NCI-H1092 (cell line): ENCODE measurements at places on chromosomes 7 and 10.
A peak's percentile ranks its signal among the peaks of the same experiment; 100 is the strongest.

GRCh38 chr7:23022851-23023250 lies 8.9 kb upstream of the HYCC1 start:
- DNase-seq, result no peak

- DNase-seq, result no peak
These were observed 187.7 kb upstream of the CNTNAP2 start for GRCh38 chr7:145928937-145929336.

- no peak for DNase-seq
These were observed 6.5 kb downstream of the SAMD8 start for GRCh38 chr10:75117995-75118394.

GRCh38 chr10:61750943-61751471 lies 88.3 kb downstream of the CABCOCO1 start:
- no peak for DNase-seq

- no peak for DNase-seq
These were observed 107.4 kb downstream of the MKX start for GRCh38 chr10:27638071-27638750.

- no peak for DNase-seq
These were observed 79.7 kb downstream of the TMEM106B start for GRCh38 chr7:12290761-12291160.

DNA sequence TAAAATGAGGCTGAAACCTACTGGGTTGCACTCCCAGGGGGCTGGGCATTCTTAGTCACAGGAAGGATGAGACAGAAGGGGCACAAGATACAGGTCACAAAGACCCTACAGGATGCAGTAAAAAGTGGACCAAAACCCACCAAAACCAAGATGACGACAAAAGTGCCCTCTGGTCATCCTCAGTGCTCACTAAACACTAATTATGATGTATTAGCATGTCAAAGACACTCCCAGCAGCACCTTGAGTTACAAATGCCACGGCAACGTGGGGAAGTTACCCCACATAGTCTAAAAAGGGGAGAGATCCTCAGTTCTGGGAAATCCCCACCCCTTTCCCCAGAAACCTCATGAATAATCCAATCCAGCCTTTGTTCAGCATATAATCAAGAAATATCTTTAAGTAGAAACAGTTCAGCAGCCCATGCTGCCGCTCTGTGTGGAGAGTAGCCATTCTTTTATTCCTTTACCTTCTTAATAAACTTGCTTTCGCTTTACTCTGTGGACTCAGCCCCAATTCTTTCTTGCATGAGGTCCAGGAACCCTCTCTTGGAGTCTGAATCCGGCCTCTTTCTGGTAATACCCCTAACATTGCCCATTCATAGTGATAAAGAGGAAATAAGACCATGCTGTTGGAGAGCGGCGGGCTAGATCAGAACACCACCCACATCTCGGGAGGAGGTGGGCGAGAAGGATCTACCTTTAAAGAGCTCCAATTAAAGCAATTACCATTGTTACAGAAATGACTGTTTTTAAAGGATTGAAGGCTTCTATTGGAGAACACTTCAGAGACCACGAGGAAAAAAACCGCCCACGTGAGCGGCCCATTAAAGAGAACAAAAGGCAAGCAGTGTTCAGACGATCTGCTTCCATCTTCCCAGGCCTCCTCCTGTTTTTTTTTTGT lies 170.9 kb downstream of the USP6NL start:
- no peak for DNase-seq

- no peak for DNase-seq
These were observed 48.7 kb downstream of the CREB3L2 start for GRCh38 chr7:137953043-137953664.

DNA sequence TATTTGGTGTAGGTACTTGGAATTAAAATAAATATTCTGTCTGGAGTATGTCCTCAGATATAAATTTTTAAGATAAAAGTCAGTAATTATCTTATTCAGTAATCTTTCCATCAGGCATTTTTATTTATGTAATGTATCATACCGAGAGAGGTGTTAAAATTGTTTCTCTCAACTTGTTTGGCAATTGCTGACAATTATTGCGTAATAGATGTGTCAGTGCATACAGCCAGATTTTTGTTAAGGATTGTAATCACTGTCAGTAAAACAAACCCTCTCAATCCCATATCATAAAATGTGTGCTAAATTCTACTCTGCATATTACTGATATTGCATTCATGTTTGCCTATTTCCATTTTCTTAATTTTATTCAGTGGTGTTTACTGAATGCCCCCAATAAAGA lies 69.2 kb downstream of the CNTNAP2 start:
- DNase-seq, result no peak

DNA sequence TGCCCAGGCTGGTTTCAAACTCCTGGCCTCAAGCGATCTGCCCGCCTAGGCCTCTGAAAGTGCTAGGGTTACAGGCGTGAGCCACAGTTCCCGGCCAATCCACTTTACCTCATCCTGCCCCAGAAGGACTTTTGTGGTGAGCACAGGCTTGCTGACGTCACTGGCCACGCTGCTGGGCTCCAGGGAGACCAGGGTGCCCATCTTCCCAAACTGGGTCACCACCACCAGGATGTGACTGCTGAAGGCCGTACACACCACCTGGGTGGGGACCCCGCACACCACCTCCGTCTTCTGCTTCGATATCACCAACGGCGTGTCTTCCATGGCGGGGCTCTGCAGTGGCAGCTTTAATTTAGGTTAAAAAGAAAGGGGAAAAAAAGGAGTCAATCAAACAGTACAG lies 816 bp downstream of the PSMG3 start:
- DNase-seq, result no peak

DNA sequence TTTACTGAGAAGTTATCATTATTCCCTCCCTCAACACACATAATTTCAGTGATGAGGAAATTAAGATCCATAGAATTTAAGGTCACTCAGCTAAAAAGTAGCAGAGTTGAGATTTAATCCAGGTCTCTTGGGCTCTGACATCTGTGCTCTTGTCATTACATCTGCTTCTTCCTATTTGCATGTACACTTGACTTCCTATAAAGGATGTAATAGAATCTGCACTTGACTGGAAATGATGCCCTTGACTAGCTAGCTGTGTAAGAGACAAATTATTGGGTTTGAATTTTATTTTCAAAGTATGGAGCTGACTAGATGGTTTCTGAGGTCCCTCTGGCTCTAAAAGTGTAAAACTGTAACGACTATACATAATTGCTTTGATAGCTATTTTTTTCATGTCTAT lies 59.5 kb downstream of the AGK start:
- peak; percentile 16 for DNase-seq

DNA sequence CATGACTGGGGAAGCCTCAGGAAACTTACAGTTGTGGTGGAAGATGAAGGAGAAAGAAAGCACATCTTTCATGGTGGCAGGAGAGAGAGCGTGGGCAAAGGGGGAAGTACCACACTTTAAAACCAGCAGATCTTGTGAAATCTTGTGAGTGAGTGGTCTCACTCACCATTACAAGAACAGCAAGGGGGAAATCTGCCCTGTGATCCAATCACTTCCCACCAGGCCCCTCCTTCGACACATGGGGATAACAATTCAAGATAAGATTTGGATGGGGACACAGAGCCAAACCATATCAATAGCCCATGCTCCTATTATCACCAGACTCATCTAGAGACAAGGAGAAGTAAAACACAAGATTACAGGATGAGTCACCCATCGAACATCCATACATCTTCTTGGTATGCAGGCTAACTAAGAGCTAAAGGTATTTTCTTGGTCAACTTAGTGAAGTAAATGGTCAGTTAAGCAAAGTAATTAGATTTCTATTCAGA lies 55.3 kb upstream of the YAE1 start:
- DNase-seq, result no peak

GRCh38 chr7:155145477-155146255 lies 75.5 kb downstream of the HTR5A start:
- DNase-seq, result no peak

DNA sequence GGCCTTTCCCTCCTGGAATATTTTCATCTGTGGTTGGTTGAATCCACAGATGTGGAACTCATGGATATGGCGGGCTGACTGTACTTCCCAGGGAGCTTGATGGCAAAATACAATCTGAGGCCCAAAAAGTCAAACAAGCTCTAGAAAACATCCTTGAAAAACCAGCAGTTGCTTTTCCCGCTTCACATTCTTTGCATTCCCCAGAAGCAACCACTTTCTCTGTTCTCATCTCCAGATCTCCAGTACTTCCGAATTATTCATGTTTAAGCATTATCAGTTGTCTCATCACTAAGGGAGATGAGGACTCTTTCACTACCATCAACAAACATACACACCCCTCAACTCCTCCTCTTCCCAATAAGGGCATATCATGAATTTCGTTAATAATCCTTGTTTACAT lies 55.3 kb downstream of the KIF5B start:
- no peak for DNase-seq

GRCh38 chr10:60555700-60556099 lies 166.0 kb upstream of the ANK3 start:
- DNase-seq, result no peak

GRCh38 chr7:43799605-43800004 lies 41.1 kb downstream of the BLVRA start:
- DNase-seq, result no peak

DNA sequence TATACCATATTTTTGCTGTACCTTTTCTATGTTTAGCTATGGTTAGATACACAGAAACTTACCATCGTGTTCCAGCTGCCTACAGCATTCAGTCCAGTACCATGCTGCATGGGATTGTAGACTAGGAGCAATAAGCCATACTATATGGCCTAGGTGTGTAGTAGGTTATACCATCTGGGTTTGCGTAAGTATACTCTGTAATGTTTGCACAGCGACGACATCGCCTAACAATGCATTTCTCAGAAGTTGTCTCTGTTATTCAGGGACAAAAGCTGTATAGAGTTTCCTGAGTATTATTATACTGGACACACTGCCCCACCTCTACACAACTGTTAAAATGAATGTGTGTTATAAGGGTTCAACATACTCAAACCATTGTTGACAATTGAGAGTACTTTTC lies 93.8 kb upstream of the MKI67 start:
- no peak for DNase-seq

DNA sequence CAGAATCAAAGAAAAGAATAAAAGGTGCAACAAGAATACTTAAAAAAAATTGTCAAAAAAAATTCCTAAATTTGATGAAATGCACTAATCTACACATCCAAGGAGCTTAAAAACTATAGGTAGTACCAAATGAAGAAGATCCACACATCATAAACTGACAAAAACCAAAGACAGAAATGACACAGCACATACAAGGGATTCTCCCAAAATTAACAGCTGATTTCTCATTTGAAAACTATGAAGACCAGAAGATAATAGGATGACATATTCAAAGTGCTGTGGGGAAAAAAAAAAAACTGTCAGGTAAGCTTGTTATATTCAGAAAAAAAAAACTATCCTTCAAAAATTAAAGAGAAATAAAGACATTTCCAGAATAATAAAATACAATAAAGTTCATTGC lies 618.2 kb downstream of the TNS3 start:
- DNase-seq, result no peak
